CD14-positive monocyte (primary cell): ENCODE measurements at places on chromosomes 2 and 18. TPM values are rescaled to one million over a fixed set of nuclear protein-coding genes. Genes with fewer than 3 reads are reported as not detected.

FIGN gene
- not detected for polyA plus RNA-seq

SPC25 gene
- polyA plus RNA-seq: not detected in 2 replicates

BZW1 gene
- polyA plus RNA-seq: 202 TPM

TMEM169 gene
- 0.92 TPM for polyA plus RNA-seq

C2orf42 gene
- polyA plus RNA-seq: 3.0 TPM

LBX2 gene
- polyA plus RNA-seq: not detected

AGXT gene
- not detected in 2 replicates for polyA plus RNA-seq

CDH19 gene
- not detected for polyA plus RNA-seq

C2orf92 gene
- polyA plus RNA-seq: not detected

BUB1 gene
- 0.11 TPM in 1 of 2 replicates, not detected in the other for polyA plus RNA-seq

ALPP gene
- not detected for polyA plus RNA-seq

COL6A3 gene
- not detected for polyA plus RNA-seq

UGT1A10 gene
- not detected for polyA plus RNA-seq

MROH2A gene
- not detected for polyA plus RNA-seq

TMEM247 gene
- not detected for polyA plus RNA-seq

SCN1A gene
- polyA plus RNA-seq: not detected

CCDC74A gene
- not detected for polyA plus RNA-seq

CD8A gene
- polyA plus RNA-seq: 0.03 and 0.08 TPM in 2 replicates

HOXD12 gene
- polyA plus RNA-seq: not detected

REG3G gene
- polyA plus RNA-seq: not detected

AAK1 gene
- 15.8 and 18.9 TPM in 2 replicates for polyA plus RNA-seq

MAPK4 gene
- polyA plus RNA-seq: not detected in 2 replicates

GLI2 gene
- polyA plus RNA-seq: not detected

C2orf80 gene
- polyA plus RNA-seq: not detected in 2 replicates

HRH4 gene
- polyA plus RNA-seq: not detected

NR4A2 gene
- 43.2 and 213 TPM in 2 replicates for polyA plus RNA-seq

TMEM198 gene
- not detected for polyA plus RNA-seq

DSG4 gene
- not detected for polyA plus RNA-seq

ANO7 gene
- polyA plus RNA-seq: not detected

CNTNAP5 gene
- polyA plus RNA-seq: not detected

RABL2A gene
- polyA plus RNA-seq: 4.3 TPM

TSN gene
- polyA plus RNA-seq: 66.5 TPM

SCN9A gene
- 0.10 and 0.24 TPM in 2 replicates for polyA plus RNA-seq

RAD51AP2 gene
- polyA plus RNA-seq: not detected

PXDN gene
- not detected for polyA plus RNA-seq

DSC3 gene
- polyA plus RNA-seq: not detected in 2 replicates

ANKRD23 gene
- 1.4 and 1.9 TPM in 2 replicates for polyA plus RNA-seq

ADD2 gene
- polyA plus RNA-seq: 0.56 and 0.79 TPM in 2 replicates

DSG2 gene
- polyA plus RNA-seq: not detected

LYPD1 gene
- polyA plus RNA-seq: not detected

RNF152 gene
- polyA plus RNA-seq: 0.54 TPM

HOXD8 gene
- not detected for polyA plus RNA-seq

IL37 gene
- polyA plus RNA-seq: not detected

RUFY4 gene
- polyA plus RNA-seq: 0.65 TPM

AGBL5 gene
- 4.4 TPM for polyA plus RNA-seq

SEPTIN10 gene
- polyA plus RNA-seq: 2.3 and 4.4 TPM in 2 replicates

LYPD6B gene
- not detected for polyA plus RNA-seq

SRD5A2 gene
- not detected for polyA plus RNA-seq

RBM43 gene
- 0.38 TPM for polyA plus RNA-seq

FNDC4 gene
- not detected for polyA plus RNA-seq

UGT1A8 gene
- not detected in 2 replicates for polyA plus RNA-seq

C2orf78 gene
- polyA plus RNA-seq: not detected in 2 replicates

EML6 gene
- not detected for polyA plus RNA-seq

TUBB8B gene
- polyA plus RNA-seq: not detected in 2 replicates

LRATD1 gene
- polyA plus RNA-seq: not detected

SLC19A3 gene
- polyA plus RNA-seq: not detected

ANTXR1 gene
- not detected in 2 replicates for polyA plus RNA-seq

ATL2 gene
- 7.8 TPM for polyA plus RNA-seq

CREB1 gene
- 60.5 TPM for polyA plus RNA-seq
